Fibroblast of skin of abdomen (primary cell): ENCODE measurements at places on chromosomes 5 and 9.
A peak's percentile ranks its signal among the peaks of the same experiment; 100 is the strongest.

DNA sequence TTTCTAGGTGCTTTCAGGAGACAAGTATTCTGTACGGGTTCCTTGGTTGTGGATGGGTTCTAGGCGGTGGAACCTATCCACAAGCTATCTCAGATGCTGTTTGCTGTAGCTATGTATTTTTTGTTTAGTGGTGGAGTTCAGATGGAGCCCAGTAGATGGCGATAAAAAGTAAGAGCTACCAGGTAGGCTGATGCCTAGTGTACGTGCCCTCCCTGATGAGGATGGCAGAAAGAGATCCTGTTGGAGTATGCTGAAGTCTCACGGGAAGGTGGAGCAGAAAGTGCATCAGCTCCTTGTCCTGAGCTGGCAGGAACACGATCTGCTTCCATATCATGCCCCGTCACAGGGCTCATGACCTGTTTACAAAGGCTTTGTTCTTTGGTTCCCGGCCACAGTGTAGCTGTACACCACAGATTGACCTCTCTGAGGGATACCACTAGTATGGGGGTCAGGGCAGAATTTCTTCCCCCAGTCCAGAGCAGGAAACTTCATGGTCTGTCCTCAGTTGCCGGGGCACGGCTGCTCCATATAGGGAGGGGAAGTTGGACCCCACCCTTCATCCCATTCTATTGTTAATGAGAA is 12.6 kb upstream of the UGT3A2 start:
- DNase-seq, result peak; percentile 51

DNA sequence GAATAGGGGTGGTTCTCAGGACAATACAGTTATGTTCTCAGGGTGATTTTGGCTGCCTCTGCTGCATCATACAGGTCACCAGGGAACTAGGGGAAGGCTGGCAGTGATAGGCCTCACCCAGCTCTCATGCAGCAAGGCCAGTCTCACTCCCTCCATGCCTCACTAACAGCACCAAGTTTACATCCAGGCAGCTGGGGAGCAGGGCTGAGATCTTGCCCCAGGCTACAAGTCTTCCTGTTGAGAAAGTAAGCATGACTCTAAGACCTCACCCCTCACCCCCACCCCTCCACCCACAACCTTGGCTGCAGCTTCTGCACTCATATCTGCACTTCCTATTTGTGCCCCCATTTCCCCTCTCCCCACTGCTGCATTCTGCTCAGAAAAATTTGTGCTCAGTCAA is 481.2 kb downstream of the ACTL7B start:
- DNase-seq, result no peak

DNA sequence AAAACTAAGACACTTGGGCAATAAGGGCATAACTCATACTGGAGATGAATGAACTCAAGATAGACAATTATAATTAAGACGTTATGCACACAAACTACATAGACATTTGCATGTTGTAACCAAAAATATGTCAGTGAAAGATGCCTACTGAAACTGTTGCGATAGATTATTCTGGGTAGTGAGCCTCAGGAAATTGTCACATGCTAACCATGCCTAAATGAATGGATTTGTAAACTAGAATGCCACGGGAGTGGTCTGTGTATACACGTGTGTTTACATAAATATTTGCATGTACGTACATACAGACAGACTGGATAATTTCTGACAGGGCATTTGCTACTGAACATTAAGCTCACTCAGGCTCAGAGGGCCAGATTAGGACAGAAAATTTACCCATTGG is 1.2 kb downstream of the NIPSNAP3B start:
- DNase-seq, result no peak

DNA sequence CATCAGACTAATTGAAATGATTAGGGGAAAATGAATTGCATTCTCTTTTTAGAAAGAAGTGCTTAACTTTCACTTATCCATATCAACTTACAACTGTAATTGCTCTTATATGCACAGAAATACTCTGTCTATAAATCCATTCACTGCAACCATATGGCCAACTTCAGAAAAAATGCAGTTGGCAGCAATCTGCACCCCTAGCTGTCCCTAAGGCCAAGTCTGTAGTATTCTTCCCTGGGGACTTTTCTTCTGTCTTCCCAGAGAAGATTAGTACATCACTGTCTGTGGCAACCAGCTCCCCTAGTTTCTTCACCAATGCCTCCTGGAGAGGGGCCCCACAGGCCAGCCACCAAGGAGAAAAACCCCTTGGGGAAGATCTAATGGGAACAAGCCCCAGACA is 45.4 kb downstream of the ABCA1 start:
- DNase-seq, result no peak

- peak; percentile 33 for DNase-seq
Measured at GRCh38 chr5:141484641-141485311, at the start of gene PCDHGC4. PCDHGC4 (plus strand) TSS chr5:141485030; CDS start chr5:141485174, 144 bp downstream.

DNA sequence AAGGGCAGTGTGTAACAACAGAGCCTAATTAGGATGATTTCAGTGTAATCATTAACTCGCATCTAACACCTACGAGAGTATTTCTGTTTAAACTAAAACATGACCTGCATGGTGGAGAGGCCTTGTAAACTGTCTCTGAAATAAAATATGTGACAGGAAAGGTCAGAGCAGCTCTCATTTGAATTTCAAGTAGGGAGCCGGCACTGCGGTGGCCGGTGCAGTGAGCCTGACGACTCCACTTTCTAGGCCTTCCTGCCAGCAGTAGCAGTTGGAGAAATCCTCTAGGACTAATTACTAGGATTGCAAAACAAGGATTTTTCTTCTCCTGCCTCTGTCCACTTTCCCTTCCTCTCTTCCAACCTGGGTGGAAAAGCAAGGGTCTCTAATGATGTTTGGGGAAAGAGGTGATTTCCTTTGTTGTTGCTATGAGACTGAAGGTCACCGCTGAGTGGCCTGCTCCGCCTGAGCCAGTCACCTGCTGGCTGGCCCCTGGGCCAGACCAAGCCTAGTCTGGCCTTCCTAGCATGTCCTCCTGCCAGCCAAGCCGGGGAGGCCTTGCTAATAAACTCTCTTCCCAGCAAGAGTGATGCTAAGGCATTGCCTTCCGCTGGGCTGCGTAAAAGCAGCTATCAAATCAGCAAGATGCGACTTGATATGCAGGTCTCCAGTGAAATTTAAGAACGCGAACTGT is 245.7 kb downstream of the PSAT1 start:
- DNase-seq, result no peak

GRCh38 chr5:116315531-116315930 is 230.7 kb downstream of the COMMD10 start:
- DNase-seq, result no peak

- no peak for DNase-seq
Measured at GRCh38 chr5:107769519-107769918, 98.8 kb upstream of the EFNA5 start.

- no peak for DNase-seq
Measured at GRCh38 chr9:77561331-77562018, 86.6 kb downstream of the GNA14 start.

DNA sequence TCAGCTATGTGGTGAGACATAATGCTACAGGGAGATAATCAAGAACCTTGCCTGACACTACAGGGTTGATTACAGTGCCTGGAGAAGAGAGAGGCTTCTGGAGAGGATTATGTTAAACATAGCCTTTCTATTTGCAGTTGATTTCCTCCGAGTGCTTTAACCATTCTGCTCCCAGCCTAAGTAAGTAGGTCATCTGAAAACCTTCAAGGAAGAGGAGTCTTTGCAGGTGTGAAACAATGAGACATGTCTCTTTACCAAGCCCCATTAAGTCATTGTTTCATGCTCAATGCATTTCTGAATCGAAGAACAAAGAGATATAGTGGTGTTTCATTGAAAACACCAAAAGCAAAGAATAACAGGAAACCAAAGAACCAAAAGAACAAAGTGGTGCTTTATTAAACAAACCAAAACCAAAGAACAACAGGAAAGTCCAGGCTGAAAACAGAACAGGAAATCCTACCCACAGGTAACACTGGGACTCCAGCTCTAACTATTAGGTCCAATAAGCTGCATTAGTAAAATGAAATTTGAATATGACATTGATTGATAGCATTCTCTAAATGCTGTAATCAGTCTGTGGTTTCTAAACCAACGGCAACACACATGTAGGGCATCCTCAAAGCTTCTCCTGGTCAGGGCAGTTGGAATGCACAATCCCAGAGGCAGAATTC is 113.3 kb upstream of the SPATA31D4 start:
- DNase-seq, result no peak

DNA sequence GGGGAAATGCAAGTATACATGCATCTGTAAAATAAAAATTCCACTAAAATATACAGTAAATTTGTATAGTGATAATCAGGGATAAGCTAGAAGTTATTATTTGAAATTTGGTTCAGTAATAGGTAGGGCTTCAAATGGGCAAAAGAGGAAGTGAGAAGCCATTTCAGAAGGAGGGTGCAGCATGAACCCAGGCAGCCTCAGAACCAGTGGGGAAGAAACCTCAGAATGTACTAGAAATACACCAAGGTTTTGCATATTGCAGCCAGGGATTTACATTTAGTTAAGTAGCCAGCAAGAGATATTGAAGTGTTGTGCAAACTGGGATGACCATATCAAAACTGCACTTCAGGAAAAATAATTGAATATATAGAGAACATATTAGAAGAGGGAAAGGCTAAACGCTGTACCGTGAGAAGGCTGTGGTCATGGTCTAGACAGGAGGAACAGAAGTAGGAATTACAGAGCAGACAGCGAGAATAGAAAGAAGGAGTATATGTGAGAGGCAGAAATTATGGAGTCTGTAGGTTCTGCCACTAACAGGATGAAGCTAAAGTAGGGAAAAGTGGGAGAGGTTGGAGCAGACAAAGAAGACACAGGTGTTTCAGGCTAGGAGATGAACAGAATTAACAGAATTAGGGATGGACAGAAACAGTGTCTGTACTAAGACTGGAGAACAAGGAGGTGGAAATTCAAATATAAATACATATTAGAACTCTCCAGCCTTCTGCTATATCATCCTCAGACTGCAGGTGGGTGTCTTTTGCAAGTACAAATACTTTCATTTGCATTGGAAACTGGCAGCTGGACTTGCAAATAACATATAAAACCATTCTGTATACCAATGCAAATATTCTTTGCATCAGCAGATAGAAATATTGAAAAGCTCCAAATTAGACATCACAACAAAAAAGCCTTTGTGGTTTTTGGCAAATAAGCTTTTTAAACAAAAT is 335.6 kb downstream of the ZNF608 start:
- peak; percentile 4 for DNase-seq

DNA sequence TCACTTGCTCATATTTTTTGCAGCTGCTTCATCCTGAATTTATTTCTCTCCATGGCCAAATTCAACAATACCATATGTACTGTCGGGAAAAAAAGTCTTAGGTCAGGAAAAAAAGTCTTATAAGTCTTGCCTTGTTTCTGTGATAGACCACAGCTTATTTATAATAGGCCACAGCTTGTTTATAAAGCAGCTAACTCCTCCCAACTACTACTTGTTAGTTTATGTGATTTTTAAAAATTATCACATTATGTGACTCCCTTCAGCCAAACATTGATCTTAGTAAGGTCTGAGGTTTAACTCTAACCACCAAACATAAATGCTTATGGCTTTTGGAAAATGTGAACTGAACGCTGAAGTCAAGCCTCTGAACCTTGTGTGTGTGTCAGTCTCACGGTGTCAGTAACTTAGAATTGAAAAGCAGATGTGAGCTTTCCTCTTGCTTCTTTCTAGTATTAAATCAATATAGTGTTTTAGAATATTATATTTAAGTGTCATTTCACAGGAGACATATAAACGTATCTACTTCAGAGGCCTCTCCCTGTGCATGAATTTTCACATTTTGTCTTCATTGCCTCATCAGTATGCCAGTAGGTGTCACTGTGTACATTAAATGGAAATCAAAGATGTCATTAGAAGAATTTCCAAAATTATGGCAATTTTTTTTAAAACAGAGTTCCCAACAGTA is 51.3 kb downstream of the SNX24 start:
- DNase-seq, result peak; percentile 32

- peak; percentile 48 for DNase-seq
Measured at GRCh38 chr5:1801222-1801966, at the start of gene NDUFS6. NDUFS6 (plus strand) TSS chr5:1801407; CDS start chr5:1801418, 11 bp downstream.

- no peak for DNase-seq
Measured at GRCh38 chr9:89579741-89580385, 24.9 kb upstream of the GADD45G start.

DNA sequence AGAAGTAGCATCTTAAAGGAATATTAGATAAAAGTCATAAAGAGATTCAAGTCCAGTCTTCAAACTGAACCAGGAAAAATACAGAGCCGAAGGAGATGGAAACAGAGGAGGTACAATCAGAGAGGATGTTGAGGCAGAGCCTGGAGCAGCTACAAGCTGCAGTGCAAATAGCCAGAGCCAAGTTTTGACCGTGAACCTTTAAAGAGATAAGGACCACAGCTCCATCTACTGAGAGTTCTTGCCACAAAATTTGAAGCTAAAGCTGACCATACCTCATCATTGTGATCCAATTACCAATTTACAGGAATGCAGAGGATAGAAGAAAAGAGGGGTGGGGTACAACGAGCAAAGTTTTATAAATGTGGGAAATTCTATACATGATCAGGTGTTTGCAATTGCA is 10.4 kb upstream of the DEPDC1B start:
- DNase-seq, result no peak

GRCh38 chr9:136939996-136940525 is 4.5 kb downstream of the FBXW5 start:
- DNase-seq, result no peak

DNA sequence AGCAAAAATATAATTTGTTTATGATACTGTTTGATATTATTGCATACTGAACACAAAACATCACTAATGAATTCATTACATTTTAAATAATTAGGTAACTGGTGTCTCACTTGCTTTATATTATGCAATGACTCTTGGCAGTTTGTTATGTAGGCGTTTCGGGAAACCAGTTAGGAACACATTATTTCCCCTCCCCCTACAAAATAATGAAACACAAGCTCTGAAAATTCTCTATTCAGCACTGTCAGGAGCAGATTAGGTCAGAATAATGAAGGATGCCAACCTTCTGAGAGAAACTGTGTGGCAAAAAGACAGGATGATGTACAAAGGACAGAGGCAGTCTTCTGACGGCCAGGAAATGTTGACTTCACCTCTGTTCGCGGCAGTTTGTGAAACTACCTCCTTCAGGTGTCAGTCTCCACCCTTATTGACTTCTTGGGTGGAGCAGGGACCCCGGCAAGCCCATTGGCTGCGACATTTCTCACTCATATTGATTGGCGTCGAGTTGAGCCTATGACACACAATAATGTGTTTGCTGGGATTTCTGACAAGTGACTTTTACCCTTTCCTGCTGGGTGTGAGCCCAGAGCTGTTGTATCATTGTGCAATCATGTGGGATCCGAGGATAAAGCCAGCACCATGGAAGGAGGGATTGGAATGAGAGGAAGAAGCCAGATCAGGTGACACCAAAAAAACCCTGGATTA is 33.9 kb downstream of the SH3PXD2B start:
- DNase-seq, result peak; percentile 97

GRCh38 chr5:171450423-171451331 is 31.2 kb downstream of the FGF18 start:
- peak; percentile 86 for DNase-seq
